ENCODE measurements at places on chromosomes 6 and 20.

DNA sequence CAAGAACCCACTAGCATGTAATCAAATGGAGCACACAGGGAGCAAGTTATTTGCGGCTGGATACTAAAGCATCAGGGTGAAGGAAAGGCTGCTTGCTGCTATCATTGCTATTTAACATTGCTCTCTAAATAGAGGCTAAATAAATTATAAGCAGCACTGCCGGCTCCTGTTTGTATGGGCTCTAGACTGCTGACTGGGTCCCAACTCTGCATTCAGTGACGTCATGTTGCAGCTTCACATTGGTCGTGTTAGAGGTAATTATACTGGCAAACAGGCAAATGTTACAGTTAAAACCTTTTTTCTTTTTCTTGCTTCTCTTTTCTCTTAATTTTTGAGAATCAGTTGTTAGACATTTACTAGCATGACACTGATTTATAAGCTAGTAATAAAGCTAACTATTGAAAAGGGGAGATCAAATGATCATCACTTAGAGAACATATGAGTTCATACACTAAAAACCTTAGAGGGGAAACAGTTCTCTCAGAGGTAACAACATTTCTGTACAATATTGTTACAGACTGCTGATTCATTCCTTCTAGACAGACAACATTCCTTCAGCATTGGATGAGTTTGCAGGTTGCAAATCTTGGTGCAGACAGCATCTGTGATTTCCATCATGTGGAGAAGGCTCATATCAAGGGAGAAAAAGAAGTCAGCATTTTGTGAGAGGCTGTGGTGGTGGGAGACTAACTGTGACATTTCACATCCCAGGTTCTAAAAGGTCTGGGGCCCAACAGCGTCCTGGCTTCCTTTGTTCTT is 15.9 kb downstream of the RFPL4B start:
- DNase-seq = no peak

GRCh38 chr6:70312165-70312745 is 9.4 kb upstream of the COL9A1 start:
- no peak for DNase-seq

DNA sequence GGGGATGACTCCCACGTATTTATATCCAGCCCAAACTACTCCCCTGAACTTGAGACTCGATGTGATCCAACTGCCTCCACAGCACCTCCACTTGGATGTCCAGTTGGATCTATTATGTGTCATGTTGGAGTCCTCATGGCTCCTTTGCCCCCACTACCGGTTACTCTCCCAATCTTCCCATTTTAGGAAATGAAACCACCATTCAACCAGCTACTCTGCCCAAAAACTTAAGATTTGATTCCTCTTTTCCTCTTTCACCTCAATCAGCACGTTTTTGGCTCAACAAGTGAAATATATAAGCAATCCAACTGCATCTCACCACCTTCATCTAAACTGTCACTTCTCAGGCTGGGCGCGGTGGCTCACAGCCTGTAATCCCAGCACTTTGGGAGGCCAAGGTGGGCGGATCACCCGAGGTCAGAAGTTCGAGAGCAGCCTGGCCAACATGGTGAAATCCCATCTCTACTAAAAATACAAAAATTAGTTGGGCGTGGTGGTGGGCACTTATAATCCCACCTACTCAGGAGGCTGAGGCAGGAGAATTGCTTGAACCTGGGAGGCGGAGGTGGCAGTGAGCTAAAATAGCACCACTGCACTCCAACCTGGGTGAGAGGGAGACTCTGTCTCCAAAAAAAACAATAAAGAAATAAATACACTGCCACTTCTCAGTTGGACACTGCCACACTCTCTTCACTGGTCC is 3.4 kb downstream of the AHCY start:
- no peak for DNase-seq

- DNase-seq = no peak
Observed at GRCh38 chr6:100768816-100769351, 112.2 kb downstream of the ASCC3 start.

DNA sequence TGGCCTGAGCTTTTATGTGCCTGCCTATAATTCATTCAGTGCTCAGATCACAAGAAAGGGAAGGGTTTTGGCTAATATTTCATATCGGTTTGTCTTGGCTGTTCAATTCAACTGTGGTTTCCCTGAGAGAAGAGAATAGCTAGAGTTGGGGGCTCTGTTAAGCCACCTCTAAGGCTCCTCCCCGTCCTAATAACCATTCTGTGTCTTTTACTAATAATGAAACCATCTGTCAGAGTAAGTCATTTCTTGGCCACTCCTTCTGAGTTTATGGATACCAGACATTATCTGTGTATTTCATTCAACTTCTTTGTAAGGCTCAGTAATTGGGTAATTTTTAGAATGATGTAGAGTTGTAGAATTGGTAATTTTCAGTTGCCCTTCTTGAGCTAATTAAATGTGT is 5.2 kb downstream of the STX11 start:
- DNase-seq = no peak

GRCh38 chr20:13322621-13323020 is 101.5 kb downstream of the ISM1 start:
- DNase-seq = no peak

DNA sequence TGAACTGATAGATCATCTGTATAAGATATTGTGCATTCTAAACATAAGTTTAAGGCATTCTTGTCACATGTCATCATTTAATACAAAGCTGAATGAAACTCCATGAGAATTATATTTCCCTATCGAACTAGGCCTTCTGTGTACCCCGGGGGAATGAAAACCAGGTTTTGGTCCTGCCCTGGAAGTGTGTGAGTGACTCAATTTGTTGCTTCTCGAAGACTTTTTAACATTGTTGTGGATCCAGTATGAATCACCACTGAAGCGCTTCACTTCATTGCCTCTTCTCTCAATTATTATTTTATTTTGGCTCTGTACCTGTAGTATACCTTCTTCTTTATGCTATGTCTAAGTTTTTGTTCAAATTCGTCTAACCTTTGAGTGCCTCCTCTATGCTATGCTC is 150.8 kb downstream of the GRIK2 start:
- DNase-seq = no peak

- no peak for DNase-seq
Observed at GRCh38 chr6:22764496-22764895, 195.1 kb downstream of the HDGFL1 start.

GRCh38 chr20:25065625-25066338 is 7.8 kb upstream of the ACSS1 start:
- DNase-seq = no peak

DNA sequence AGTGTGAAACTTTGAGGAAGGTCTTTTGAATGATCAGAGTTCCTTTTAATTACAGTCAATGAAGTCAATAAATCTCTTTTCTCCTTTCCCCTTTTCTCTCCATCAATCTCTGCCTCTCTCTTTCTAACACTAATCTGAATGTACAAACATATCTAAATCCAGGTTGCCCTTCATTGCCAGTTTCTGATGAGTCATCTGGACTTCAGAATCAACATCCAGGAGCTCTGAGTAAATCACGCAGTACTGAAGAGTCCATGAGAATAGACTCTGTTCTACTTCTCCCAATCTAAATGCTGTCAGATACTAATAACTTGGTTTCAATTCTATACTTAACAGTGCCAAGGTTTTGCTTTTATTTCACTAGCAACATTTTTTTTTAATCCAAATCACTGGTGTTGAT is 238.7 kb upstream of the THEMIS start:
- DNase-seq = no peak

DNA sequence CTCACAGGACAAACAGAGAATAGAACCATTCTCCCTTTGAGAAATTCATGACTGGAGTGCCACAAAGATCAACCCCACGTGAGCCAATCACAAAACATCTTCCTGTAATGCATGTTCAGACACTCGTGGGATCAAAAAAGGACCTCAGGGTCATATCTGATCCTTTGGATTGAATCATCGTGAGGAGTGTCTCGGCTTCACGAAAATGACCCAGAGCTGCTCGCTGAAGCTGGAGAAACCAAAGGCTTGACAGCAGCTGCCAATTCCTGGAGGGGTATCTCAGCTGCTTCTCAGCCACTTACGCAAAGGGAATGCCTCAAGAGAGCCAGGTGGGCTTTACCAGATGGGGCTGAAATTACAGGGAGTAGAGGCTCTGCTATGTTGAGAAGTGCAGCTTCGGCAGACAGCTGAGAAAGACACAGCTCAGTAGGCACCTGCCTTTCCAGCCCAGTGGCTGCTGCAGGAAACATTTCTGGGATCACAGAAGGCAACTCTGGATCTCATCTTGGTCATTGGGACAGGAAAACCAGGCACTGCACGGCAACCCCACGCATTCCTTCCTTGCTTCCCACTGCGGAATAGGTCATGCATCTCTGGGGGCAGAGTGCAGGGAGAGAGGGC is 813.1 kb downstream of the KIF16B start:
- no peak for DNase-seq

- no peak for DNase-seq
Observed at GRCh38 chr20:37915800-37916570, 13.1 kb downstream of the VSTM2L start.

GRCh38 chr6:1384549-1385128 is 4.7 kb upstream of the FOXF2 start:
- DNase-seq = no peak

GRCh38 chr6:153059757-153060156 is 57.2 kb upstream of the MTRF1L start:
- DNase-seq = no peak

DNA sequence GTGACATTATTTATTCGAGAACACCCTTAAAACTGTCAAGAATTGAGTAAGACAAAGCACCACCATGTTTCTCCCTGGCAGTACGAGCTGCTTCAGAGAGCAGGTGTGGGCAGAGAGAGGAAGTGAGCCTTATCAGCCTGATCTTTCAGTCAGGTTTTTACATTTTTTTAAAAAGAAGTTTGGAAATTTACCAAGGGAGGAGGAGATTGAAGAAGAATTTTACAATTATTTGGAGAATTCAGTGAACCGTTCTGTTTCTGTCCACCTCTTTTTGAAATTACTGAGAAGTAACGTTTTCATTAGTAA is 75.5 kb downstream of the ZDHHC14 start:
- DNase-seq = no peak

GRCh38 chr6:97361286-97361685 is 78.3 kb upstream of the MMS22L start:
- DNase-seq = no peak

GRCh38 chr6:107871976-107872375 is 47.9 kb upstream of the SCML4 start:
- DNase-seq = no peak

- DNase-seq = peak; percentile 24
Observed at GRCh38 chr6:6891125-6891721, 216.5 kb upstream of the RREB1 start.

- no peak for DNase-seq
Observed at GRCh38 chr6:152112491-152113261, 305.2 kb downstream of the ESR1 start.

GRCh38 chr6:143810745-143811144 is 32.4 kb upstream of the LTV1 start:
- DNase-seq = no peak

- DNase-seq = no peak
Observed at GRCh38 chr6:52929321-52930164, 20.0 kb upstream of the GSTA3 start.
